Activated CD4-positive, alpha-beta T cell treated with anti-CD3 and anti-CD28 coated beads, Interleukin-2, amount 10 ng/mL, durations not matched to agents 24 days and 14 days (primary cell): ENCODE measurements at places on chromosomes 5 and 9. TPM values are rescaled to one million over a fixed set of nuclear protein-coding genes. Genes with fewer than 3 reads are reported as not detected.

- H3K4me1 ChIP-seq: no peaks in the 10 kb centered on the region
- H3K27me3 ChIP-seq: peaks cover 2% of the 10 kb centered on the region
- H3K36me3 ChIP-seq: no peaks in the 10 kb centered on the region
- H3K27ac ChIP-seq: peak overlapping the region; percentile 66
- no peak for DNase-seq
- no peak overlapping the region for H3K4me3 ChIP-seq
Measured at GRCh38 chr9:108775901-108776306, 79.9 kb downstream of the ACTL7B start.

The UAP1L1 gene
- 17.1 and 19.1 TPM in 2 replicates for total RNA-seq

The SLC36A1 gene
- 7.2 and 7.8 TPM in 2 replicates for total RNA-seq

DNA sequence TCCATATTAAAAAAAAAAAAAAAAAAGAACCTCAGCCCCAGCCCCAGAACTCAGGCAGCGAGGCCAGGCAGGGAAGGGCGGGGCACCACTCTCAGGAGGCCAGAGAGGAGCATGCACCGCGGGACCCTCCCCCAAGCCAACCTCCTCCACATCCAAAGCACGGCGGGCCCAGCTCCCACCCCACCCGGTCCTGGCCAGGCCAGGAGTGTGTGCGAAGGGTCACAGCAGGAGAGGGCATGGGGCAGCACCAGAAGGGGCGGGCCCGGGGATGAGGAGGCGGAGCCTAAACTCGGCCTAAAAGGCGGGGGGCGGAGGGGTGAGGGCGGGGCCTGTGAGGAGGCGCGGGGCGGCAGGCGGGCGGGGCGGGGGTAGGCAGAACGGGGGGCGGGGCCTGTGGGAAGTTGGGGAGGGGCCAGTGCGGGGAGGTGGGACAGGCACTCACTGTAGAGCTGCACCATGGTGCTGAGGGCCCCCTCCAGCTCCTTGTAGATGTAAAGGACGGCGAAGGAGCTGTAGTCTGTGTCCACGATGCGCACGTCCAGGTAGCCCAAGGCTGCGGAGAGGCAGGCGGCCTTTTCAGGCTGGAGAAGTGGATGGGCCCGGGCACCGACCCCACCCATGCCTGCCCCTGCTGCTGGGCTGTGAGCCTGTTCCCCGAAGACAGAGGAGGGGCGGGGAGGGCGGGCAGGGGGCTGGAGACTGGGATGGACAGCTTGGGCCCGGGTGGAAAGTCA, 1.2 kb downstream of the LCN15 start:
- H3K4me3 ChIP-seq: no peak overlapping the region
- DNase-seq: peak; percentile 83
- H3K36me3 ChIP-seq: no peaks in the 10 kb centered on the region
- peaks cover 6% of the 10 kb centered on the region for H3K27me3 ChIP-seq
- peaks cover 8% of the 10 kb centered on the region for H3K4me1 ChIP-seq
- no peak overlapping the region for H3K27ac ChIP-seq

The SLC6A19 gene
- not detected in 2 replicates for total RNA-seq

- no peak overlapping the region for H3K4me3 ChIP-seq
- no peaks in the 10 kb centered on the region for H3K36me3 ChIP-seq
- H3K27ac ChIP-seq: no peak overlapping the region
- no peak for DNase-seq
- H3K27me3 ChIP-seq: no peaks in the 10 kb centered on the region
Measured at GRCh38 chr5:17037751-17038150, 101.7 kb upstream of the MYO10 start.

DNA sequence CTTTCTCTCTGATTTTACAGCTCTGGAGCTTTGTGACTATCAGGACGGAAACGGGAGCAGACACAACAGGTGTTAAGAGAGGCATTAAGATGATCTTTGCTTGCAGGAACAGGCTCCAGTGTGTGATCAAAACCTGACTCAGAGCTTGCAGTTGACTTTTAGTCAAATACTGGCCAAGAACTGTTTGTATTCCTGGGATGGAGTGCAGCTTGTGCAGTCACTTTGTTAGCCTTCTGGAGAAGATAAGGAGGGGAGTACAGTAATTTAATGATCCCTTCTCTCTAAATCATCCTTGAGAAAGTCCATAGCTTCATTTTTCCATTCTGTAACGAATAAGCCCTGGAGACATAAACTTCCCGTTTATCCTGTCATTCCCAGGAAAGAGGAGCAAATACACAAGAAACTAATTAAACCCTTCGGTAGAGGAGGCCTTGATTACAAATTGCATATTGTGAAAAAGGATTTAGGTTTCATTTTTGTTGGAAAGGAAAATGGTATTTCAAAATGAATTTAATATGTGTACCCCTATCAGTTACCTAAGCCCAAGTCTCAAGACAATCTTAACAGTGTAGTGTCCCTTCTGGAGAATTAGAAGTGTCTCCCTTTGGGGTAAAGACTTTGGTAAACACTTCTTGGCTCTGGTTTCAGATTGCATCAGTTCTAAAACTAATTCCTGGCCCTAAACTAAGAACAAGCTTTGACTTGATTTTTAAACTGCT, 3.1 kb upstream of the STOM start:
- H3K4me3 ChIP-seq: no peak overlapping the region
- peaks cover 5% of the 10 kb centered on the region for H3K36me3 ChIP-seq
- no peaks in the 10 kb centered on the region for H3K27me3 ChIP-seq
- H3K27ac ChIP-seq: no peak overlapping the region
- no peak for DNase-seq

The ROPN1L gene
- not detected in 2 replicates for total RNA-seq

DNA sequence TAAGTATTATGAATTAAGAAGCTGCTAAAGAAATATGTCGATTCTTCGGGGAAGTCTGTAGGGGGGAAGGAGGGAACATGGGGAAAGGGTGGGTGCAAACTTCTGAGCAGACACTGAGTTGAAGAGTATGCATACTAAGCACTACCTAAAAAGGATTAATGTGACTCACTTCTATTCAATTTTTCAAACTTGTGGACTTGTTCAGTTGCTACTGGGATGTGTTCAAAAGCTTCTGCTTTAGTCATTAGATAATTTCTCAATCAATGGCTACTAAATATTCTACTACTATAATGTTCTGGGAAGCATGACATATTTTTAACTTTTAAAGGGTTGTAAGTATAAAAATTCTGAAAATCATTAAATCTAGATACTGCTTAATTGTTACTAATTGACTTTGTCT, 109.7 kb upstream of the FER start:
- no peak for DNase-seq
- H3K4me3 ChIP-seq: no peak overlapping the region
- H3K36me3 ChIP-seq: no peaks in the 10 kb centered on the region
- no peak overlapping the region for H3K27ac ChIP-seq
- H3K4me1 ChIP-seq: peaks cover 4% of the 10 kb centered on the region
- peaks cover 8% of the 10 kb centered on the region for H3K27me3 ChIP-seq

DNA sequence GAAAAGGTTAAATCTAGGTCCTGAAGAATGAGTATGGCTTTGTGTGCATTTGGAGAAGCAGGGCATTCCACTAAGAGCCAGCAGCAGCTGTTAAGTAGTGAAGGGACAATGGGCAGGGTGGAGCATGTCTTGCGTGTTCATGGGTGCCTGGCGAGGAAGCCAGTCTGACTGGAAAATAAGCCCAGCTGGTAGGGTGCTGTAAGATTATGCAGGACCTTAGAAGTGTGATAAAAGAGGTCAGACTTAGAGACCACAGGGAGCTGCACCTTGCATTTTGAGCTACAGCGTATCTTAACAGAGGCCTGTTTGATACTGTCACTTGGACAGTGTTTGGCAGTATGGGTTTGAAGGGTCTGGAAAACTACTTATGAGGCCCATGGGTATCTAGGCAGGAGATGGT, 131.7 kb upstream of the ELL2 start:
- DNase-seq: no peak
- H3K27me3 ChIP-seq: no peaks in the 10 kb centered on the region
- H3K4me1 ChIP-seq: no peaks in the 10 kb centered on the region
- H3K27ac ChIP-seq: no peak overlapping the region
- no peaks in the 10 kb centered on the region for H3K36me3 ChIP-seq

The PCA3 gene
- not detected in 2 replicates for total RNA-seq

- no peak for DNase-seq
- no peaks in the 10 kb centered on the region for H3K4me1 ChIP-seq
- peaks cover 5% of the 10 kb centered on the region for H3K27me3 ChIP-seq
- no peaks in the 10 kb centered on the region for H3K36me3 ChIP-seq
Measured at GRCh38 chr5:16437977-16438376, 27.6 kb downstream of the ZNF622 start.

DNA sequence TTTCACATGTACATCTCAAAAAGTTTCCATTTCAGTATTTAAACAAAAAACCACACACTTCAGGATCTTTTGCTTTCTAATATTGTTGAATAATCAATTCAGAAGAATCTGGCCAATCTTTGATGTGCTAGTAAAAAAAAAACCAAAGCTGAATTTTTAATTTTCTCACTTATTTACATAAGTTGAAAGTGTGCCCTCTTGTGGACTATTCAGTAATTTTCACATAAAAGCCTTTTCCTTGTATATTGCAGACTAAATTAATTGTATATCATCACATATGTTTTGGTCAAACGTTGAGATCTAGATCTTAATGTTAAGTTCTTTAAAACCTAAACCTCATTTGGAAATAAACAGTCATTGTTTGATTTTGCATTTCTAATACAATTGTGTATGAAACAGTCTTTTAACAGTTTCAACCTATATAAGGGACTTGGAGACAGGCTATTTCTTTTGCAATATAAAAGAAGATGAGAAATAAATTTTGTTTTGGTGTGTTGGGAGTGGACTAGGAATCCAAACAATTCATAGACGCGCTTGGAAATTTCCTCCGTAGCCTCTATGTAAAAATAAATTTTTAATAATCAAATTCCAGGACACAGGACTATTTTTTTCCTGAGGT, 68.1 kb downstream of the NIPBL start:
- peaks cover 7% of the 10 kb centered on the region for H3K4me1 ChIP-seq
- H3K36me3 ChIP-seq: no peaks in the 10 kb centered on the region
- H3K27ac ChIP-seq: no peak overlapping the region
- DNase-seq: no peak
- H3K27me3 ChIP-seq: no peaks in the 10 kb centered on the region
- H3K4me3 ChIP-seq: no peak overlapping the region

- no peak overlapping the region for H3K27ac ChIP-seq
- DNase-seq: no peak
- H3K4me1 ChIP-seq: peaks cover 3% of the 10 kb centered on the region
- no peaks in the 10 kb centered on the region for H3K27me3 ChIP-seq
Measured at GRCh38 chr5:127014573-127014972, 15.8 kb downstream of the MARCHF3 start.

The NUTM2G gene
- total RNA-seq: not detected in 2 replicates

The ADGRV1 gene
- total RNA-seq: 0.63 TPM in 1 of 2 replicates, not detected in the other

The TRPM3 gene
- total RNA-seq: not detected in 2 replicates

The PCDHA11 gene
- not detected in 2 replicates for total RNA-seq

GRCh38 chr5:124825983-124826337, 79.5 kb upstream of the ZNF608 start:
- DNase-seq: no peak
- H3K4me1 ChIP-seq: no peaks in the 10 kb centered on the region
- H3K27ac ChIP-seq: no peak overlapping the region
- H3K4me3 ChIP-seq: no peak overlapping the region

The EGFL7 gene
- 3.2 and 3.5 TPM in 2 replicates for total RNA-seq

The SAXO1 gene
- total RNA-seq: not detected in 2 replicates

DNA sequence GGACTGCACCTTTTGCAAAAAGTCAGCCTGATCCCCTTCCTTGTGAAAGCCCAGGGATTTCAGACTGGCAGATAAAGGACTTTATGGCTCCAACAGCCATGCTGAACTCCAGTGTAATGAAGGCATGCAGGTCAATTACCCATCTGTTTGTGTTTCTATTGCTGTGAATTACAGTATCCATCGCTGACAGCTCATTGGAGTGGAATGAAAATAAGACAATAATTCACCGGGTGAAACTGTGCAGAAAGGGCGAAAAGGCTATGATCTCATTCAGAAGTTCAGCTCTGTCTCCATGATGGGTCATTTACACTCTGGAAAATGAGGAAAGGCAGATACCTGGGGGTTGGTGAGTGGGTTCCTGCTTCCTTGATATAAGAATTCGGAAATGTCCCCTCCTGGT, 148.0 kb downstream of the BRINP1 start:
- no peaks in the 10 kb centered on the region for H3K27me3 ChIP-seq
- H3K36me3 ChIP-seq: no peaks in the 10 kb centered on the region
- no peaks in the 10 kb centered on the region for H3K4me1 ChIP-seq
- DNase-seq: no peak
- H3K27ac ChIP-seq: no peak overlapping the region
- no peak overlapping the region for H3K4me3 ChIP-seq
